Right lung (tissue), 10 donors: ENCODE measurements at places on chromosomes 7 and 10.
A peak's percentile ranks its signal among the peaks of the same experiment; 100 is the strongest.

DNA sequence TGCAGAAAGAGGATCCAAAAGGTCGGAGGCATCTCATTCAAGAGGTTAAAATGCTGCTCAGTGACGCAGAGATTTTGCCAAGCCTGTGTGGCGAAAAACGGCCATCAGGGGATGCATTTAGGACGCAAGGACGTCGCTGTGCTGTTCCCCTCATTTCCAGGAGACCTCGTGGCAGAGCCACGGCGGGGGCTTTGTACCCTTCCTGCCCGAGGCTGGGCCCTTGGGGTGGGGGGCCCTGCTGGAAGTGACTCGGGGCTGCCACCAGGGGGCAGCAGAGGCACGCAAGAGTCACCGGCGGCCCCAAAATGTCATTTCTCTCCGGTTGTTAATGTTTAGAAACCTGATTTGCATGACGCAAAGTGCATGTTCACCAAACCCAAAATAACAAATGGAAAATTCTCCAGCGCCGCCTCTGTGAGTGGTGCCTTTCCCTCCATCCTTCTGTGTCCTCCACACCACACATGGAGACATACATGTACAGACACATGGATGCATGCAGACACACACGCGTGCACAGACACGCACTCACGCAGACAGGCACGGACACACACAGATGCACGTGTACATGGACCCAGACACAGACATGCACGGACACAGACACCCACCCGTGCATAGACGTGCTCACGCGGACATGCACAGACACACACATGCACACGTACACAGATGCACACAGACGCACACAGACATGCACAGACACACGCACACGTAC, 51.0 kb upstream of the NKX6-2 start:
- DNase-seq: peak; percentile 17

DNA sequence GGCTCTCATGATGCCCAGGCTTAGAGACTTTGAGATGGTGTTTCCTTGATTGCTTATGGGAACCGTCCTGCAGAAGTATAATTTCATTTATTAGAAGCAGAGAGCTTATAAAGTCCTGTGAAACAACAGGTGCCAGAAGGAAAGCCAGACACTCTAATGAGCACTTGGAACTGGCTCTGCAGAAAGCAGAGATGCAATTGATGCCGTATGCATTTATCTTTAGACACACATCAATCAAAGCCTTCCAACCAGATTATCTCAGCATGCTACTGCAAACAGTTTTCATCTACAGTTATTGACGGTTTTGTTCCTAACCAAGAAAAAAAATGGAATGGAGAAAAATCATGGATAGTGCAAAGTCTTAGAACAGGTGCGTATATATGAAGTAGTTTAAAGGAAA, 371.7 kb upstream of the PRKCQ start:
- DNase-seq: no peak

DNA sequence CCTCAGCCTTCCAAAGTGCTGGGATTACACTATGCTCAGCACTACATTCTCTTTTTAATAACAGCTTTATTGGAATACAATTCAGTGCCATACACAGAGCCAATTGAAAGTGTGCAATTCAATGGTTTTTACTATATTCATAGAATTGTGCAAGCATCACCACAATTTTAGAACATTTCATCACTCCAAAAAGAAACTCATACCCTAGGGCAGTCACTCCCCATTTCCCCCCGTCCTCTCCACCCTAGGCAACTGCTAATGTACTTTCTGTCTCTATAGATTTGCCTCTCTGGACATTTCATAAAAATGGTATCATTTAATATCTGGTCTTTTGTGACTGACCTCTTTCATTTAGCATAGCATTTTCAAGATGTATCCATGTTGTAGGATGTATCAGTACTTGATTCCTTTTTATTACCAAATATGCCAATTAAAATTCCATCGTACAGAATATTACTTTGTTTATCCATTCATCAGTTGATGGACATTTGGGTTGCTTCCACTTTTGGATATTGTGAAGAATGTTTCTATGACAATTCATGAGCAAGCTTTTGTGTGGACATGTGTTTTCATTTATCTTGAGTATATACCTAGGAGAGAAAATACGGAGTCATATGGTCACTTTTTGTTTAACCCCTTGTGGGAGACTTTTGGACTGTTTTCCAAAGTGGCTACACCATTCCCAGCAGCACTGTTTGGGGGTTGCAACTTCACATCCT, 6.3 kb upstream of the XPNPEP1 start:
- DNase-seq: no peak

GRCh38 chr7:104552102-104552501, 223.7 kb downstream of the LHFPL3 start:
- DNase-seq: peak; percentile 24

DNA sequence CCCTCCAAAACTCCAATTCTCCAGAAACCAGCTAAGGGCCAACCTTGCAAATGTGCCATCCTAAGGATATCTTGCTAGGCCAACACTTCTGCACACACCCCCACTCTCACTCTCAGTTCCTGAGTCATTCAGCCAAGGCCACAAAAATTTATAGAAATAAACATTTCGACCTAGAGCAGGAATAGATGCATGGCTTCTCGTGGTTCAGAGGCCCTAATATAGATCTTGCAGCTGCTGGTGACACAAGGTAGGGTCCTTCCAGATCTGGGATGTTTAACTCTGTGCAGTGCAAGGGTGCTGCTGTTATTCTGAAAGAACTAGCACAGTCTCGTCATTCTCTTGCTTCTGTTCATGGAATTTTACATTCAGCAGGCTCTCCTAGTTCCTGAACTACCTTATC, 369.3 kb downstream of the CALN1 start:
- DNase-seq: no peak

DNA sequence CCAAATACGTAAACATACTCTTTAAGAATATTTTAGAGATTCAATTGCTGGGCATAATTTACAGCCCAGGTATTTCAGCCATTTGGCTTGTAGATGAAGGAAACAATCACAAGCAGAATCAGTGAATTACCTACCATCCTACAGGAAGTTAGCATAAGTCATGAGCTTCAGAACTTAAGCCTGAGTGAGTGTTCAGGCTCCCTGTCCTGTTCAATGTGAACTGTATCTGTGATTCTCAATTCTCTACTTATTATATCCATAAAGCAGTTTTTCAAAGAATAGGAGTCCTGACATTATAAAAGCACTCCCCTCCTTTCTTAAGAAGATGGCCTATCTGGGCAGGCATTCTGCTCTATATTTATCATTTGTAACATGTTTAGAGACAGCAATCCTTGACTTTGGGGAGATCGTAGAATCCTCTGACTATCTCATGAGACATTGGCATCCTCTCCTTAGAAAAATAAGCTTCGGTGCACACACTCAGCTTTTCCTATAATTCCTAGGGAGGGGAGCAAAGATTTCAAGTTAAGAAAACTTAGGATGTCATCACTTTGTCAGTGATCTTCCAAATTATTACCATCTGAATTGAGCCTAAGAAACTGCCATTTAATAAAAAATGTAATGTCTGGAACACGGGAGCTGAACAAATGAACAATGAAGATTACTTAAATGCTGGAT, 645.2 kb upstream of the IGFBP3 start:
- no peak for DNase-seq

- DNase-seq: no peak
Observed at GRCh38 chr7:17625043-17625442, 315.3 kb downstream of the SNX13 start.

GRCh38 chr7:101586078-101586905, 42.8 kb downstream of the MYL10 start:
- DNase-seq: no peak

DNA sequence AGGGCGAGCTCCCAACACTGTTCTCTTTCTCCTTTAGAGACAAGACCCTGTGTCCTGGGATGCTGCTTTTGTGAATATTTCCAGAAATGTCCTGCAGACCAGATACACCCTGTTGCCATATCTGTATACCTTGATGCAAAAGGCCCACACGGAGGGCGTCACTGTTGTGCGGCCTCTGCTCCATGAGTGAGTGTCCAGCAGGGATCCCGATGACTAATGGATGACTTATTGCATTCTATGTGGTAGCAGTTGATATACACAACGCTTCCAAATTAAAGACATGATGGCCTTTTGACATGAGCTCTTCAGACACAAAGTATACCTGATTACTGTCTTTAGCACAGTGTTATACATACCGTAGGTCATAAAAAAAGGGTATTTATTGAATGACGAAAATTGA, 45.0 kb upstream of the MGAM2 start:
- DNase-seq: no peak

- no peak for DNase-seq
Observed at GRCh38 chr7:28988810-28989209, 30.7 kb upstream of the TRIL start.

- DNase-seq: no peak
Observed at GRCh38 chr10:33483816-33484190, 149.3 kb upstream of the NRP1 start.

- no peak for DNase-seq
Observed at GRCh38 chr10:36051500-36051991, 409.4 kb upstream of the FZD8 start.

- no peak for DNase-seq
Observed at GRCh38 chr10:75244487-75245353, 9.0 kb upstream of the COMTD1 start.
